ENCODE measurements at places on chromosomes 13 and 19. TPM values are rescaled to one million over a fixed set of nuclear protein-coding genes. Genes with fewer than 3 reads are reported as not detected.
A peak's percentile ranks its signal among the peaks of the same experiment; 100 is the strongest.

DNA sequence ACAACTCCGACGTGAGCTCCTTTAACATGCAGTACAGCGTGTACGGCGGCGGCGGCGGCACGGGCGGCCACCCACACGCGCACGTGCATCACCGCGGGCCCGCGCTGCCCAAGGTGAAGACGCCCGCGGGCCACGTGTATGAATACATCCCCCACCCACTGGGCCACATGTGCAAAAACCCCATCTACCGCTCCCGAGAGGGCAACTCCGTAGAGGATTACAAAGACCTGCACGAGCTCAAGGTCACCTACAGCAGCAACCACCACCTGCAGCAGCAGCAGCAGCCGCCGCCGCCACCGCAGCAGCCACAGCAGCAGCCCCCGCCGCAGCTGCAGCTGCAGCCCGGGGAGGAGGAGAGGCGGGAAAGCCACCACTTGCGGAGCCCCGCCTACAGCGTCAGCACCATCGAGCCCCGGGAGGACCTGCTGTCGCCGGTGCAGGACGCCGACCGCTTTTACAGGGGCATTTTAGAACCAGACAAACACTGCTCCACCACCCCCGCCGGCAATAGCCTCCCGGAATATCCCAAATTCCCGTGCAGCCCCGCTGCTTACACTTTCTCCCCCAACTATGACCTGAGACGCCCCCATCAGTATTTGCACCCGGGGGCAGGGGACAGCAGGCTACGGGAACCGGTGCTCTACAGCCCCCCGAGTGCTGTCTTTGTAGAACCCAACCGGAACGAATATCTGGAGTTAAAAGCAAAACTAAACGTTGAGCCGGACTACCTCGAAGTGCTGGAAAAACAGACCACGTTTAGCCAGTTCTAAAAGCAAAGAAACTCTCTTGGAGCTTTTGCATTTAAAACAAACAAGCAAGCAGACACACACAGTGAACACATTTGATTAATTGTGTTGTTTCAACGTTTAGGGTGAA is 6.6 kb downstream of the SLITRK5 start:
- peak; percentile 22 for DNase-seq

- peak; percentile 79 for DNase-seq
Measured at GRCh38 chr19:6236310-6237291, 43.2 kb downstream of the MLLT1 start.

GRCh38 chr13:74063533-74064100 is 70.6 kb downstream of the KLF12 start:
- DNase-seq: no peak

- no peak for DNase-seq
Measured at GRCh38 chr19:13058951-13059660, 43.6 kb downstream of the LYL1 start.

- no peak for DNase-seq
Measured at GRCh38 chr19:31838163-31838815, 489.1 kb upstream of the TSHZ3 start.

GRCh38 chr13:51275101-51275500 is 52.9 kb downstream of the FAM124A start:
- DNase-seq: no peak

- DNase-seq: no peak
Measured at GRCh38 chr19:46598372-46598917, 2.7 kb upstream of the CALM3 start.

- no peak for DNase-seq
Measured at GRCh38 chr13:35886332-35887114, 244.7 kb downstream of the DCLK1 start.

DNA sequence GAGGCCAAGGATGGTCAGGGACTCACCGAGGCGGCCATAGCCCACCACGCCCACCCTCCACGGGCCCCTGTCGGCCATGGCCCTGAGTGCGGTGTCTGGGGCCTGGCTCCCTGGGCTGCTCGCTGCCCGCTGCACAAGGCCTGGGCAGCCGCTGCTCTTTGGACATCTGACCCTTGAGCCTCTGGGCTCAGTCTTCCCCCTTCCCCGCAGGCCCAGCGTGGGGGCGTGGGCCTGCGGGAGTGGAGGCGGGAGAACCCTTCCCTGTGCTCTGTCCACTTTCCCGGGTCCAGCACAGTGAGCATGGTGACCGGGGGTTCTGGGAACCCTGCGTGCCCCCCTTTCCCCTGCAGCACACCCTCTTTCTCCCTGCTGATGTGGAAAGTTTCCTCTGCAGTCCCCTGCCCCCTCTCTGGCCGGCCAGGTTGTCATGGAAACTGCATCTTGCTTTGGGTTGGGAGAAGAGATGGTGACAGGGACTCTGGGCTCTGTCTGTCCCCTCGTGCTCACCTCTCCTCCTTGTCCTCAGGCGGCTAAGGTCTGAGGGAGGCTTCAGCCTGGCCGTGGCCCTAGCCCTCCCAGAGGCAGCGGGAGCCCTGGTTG is at the start of gene ASPDH:
ASPDH (minus strand) TSS at position 168 of the 600 bp plus-strand sequence; CDS start at position 78, 90 bp downstream.
- DNase-seq: peak; percentile 23

Gene LIM2
- not detected for total RNA-seq

Gene NLRP9
- total RNA-seq: not detected
